ENCODE measurements at places on chromosomes 3 and 15.

DNA sequence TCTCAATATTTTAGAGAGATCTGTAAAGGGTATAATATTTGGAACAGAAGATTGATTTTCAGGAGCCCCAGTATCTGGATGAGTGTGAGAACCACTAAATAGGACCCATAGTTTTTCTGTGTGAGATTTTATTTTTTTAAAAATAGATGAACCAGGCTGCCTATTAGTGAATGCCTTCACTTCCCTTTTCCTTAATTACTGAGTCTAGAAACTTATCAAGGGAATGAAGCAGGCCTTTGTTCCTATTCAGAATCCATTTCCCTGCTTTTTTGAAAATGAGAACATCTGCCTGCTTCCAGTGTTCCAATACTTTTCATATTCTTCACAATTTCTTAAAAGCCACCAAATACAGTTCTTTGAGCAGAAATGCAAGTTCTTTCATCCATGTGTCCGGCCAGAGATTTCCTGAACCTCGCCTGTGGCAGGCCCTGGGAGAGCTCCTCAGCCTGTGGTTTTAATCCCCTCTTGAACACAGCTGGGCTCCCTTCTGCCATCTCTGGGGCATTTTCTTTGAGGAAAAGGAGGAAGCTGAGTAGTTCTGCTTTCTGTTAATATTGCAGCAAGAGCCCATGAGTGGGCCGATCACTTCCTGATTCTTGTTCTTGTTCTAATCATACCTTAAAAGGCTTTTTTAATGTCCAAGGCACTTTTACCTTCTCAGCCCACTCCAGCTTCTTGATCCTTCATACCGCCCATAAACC is 4.7 kb downstream of the EHD4 start:
- peak; percentile 53 for DNase-seq

GRCh38 chr3:14156201-14156600 is 22.2 kb downstream of the XPC start:
- DNase-seq, result no peak

DNA sequence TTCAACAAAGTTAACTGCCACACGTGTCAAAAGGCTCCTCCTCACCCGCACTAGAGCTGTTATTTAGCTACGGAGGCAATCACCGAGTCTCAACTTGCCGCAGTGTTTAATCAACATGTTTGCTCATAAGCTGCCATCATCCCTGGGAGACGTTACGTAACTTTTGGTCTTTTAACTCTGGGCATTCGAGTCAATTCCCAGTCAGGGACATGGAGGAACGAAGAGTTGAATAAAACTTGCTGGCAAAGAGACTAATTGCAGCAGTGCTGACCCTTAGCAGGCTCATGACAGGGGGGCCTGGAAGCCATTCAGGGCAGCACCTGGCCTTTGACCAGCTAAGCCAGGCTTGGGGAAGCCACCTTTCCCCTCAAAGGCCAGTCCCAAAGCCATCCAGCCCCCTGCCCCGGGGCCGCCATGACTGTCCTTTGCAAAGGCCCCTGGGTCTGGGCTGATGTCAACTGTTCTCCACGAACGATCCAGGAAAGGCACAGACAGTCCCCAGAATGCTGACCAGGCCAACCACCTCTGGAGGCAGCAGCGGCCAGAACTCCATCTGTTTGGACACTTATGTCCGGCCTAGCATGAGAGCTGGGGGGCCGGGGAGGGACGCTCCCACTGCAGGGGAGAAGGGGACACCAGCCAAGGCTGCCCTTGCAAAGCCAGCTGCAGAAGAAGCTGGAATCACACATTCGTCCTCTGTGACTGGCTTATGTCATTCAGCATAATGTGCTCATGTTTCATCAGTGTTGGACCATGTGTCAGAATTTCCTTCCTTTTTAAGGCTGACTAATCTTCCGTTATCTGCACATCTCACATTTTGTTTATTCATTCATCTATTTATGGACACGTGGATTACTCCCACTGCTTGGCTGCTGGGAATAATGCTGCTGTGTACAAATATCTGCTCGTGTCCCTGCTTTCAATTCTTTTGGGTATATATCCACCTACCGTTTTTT is 43.7 kb downstream of the PCSK6 start:
- DNase-seq, result no peak

DNA sequence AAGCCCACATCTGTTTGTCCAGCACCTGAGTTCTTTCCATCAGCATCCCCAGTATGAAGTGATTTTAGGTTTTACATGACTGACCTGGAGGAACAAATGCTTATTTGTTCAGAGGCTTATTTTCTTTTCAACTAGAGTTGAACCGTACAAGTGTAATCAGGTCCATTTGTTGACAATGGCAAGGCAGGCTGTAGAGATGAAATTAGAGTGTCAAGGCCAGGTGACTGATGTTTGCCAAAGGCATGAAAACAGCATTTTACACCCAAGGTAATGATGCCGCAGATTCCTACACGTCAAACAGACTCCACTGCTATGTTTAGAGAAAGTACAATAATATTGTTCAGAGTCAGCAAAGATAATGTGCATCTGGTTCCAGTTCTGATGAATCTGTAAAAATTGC is 96.5 kb downstream of the KCNAB1 start:
- no peak for DNase-seq

DNA sequence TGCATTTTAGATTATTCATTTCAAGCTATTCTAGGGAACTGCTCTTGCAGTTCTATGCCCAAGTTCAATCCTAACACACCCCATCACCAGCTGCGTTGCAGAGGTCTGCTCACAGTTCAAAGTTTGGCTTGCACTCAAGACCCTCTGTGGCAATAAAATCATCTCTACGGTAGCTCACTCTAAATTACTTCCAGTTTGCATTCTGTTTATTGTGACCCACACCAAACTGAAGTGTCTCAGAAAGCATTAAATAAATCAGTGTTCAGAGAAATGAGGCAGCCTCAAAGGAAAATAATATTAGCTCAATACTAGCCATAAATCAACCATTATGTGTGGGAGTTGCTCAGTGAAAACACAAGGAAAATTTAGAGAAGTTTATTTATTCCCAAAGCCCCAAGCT is 250.3 kb downstream of the MAGI1 start:
- DNase-seq, result no peak
